ENCODE measurements at places on chromosomes 6 and 20. TPM values are rescaled to one million over a fixed set of nuclear protein-coding genes. Genes with fewer than 3 reads are reported as not detected.

NPBWR2 gene
- not detected for total RNA-seq

DNA sequence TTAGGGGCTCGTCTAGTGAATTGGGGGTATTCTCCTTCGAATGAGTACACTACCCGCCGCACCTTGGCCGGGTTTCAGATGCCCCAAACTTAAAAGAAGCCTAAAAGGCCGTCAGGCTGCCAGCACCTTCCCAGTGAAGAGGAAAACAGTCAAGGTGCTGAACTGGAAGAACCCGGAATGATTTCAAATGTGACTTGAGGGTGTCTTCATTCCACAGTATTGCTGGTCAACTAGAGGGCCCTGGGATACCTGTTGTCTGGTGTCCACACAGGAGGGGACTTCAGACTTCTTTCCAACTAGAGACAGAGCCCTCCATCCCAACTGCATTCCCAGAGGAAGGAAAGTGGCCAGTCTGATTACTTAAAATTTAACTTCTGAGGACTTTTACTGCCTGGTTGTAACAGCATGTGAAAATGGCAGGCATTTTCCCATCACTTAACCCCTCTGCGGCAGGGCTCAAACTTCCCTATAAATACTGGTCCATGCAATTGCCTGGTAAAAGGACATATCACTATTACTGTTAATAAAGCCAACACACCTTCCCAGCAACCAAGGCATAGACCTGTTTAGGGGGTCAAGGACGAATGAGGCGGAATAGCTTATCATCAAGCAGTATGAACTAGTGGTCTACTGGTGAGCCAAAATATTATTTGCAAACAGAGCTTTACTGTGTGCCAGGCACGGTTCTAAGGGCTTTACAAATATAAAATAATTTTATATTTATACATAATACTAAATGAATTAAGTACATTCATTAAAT, 651 bp upstream of the SAMHD1 start:
- no peaks in the 10 kb centered on the region for H3K36me3 ChIP-seq
- peak overlapping the region; percentile 100 for H3K4me3 ChIP-seq

DNA sequence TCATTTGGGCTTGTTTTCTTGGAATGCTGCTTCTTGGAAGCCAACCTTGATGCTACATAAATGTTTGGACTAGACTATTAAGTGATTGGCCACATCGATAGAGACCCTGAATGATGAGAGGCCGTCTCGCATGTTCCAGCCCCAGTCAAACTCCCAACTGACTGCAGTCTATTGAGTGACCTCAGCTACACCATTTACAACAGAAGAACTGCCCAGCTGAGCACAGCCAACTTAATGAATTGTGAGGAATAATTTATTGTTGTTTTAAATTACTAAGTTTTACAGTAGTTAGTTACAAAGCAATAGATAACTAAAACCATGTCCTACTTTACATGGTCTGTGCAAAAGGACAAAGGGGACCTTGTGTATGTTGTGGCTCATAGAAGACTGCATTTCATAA, 63.0 kb downstream of the PLCB4 start:
- H3K4me3 ChIP-seq: no peak overlapping the region
- no peak overlapping the region for H3K27ac ChIP-seq
- peaks cover 23% of the 10 kb centered on the region for H3K4me1 ChIP-seq
- no peaks in the 10 kb centered on the region for H3K36me3 ChIP-seq
- H3K27me3 ChIP-seq: no peaks in the 10 kb centered on the region

OR2J3 gene
- total RNA-seq: not detected

DNA sequence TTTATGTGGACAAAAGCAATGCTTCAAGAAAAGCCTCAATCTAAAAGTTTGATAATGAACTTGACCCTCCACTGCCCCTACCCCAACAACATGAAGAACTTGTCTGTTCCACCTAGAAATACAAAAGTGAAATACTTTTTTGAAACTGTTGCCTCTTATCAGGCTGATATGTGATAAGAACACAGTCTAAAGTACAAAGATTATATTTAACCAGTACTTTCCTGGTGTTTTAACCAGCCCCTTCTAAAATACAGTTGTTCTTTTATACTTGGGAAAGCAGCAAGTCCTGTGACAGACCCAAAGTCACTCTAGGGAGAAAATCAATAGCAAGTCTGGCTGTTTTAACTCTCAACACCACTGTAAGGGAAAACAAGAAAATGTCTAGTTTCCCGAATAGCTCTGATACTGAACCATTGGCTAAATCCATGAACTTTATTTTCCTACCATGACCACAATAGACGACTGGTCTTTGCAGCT, 6.6 kb downstream of the OARD1 start:
- H3K4me3 ChIP-seq: no peak overlapping the region
- DNase-seq: no peak
- H3K4me1 ChIP-seq: peaks cover 44% of the 10 kb centered on the region

SH3BGRL2 gene
- total RNA-seq: 4.4 TPM

- H3K4me3 ChIP-seq: no peak overlapping the region
- H3K36me3 ChIP-seq: no peaks in the 10 kb centered on the region
- no peaks in the 10 kb centered on the region for H3K4me1 ChIP-seq
- no peak overlapping the region for H3K27ac ChIP-seq
- H3K27me3 ChIP-seq: no peaks in the 10 kb centered on the region
These were observed 190.4 kb upstream of the ARG1 start for GRCh38 chr6:131382631-131383030.

- no peak for DNase-seq
- no peaks in the 10 kb centered on the region for H3K4me1 ChIP-seq
- H3K27ac ChIP-seq: no peak overlapping the region
- H3K36me3 ChIP-seq: peaks cover 47% of the 10 kb centered on the region
- H3K4me3 ChIP-seq: no peak overlapping the region
These were observed 48.2 kb upstream of the RPL7L1 start for GRCh38 chr6:42831237-42831636.

HCK gene
- total RNA-seq: 3.0 TPM

PRDM13 gene
- total RNA-seq: not detected

GRCh38 chr20:54606380-54606779, 131.0 kb downstream of the DOK5 start:
- H3K4me1 ChIP-seq: no peaks in the 10 kb centered on the region
- no peak overlapping the region for H3K27ac ChIP-seq
- H3K4me3 ChIP-seq: no peak overlapping the region
- peaks cover 13% of the 10 kb centered on the region for H3K36me3 ChIP-seq

ALDH8A1 gene
- total RNA-seq: 0.09 TPM

DNA sequence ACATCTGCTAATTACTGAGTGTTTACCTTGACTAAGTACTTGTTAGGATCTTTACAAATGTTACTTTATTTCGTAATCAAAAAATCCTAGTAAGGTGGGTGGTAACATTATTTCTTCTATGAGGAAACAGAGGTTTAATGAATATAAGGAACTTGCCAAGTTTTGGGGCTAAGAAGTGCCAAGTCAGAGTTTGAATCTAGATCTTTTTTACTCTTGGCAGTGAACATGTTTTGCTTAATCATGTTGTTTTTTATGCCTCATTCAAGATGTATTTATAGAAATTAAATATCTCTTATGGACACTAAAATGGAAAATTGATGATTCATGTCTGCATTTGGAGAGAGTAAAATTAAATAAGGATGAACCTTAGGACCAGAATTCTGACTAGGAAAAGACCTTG, 393.7 kb downstream of the UTRN start:
- DNase-seq: no peak
- no peak overlapping the region for H3K4me3 ChIP-seq
- no peak overlapping the region for H3K27ac ChIP-seq
- H3K27me3 ChIP-seq: no peaks in the 10 kb centered on the region
- peaks cover 12% of the 10 kb centered on the region for H3K36me3 ChIP-seq

DNA sequence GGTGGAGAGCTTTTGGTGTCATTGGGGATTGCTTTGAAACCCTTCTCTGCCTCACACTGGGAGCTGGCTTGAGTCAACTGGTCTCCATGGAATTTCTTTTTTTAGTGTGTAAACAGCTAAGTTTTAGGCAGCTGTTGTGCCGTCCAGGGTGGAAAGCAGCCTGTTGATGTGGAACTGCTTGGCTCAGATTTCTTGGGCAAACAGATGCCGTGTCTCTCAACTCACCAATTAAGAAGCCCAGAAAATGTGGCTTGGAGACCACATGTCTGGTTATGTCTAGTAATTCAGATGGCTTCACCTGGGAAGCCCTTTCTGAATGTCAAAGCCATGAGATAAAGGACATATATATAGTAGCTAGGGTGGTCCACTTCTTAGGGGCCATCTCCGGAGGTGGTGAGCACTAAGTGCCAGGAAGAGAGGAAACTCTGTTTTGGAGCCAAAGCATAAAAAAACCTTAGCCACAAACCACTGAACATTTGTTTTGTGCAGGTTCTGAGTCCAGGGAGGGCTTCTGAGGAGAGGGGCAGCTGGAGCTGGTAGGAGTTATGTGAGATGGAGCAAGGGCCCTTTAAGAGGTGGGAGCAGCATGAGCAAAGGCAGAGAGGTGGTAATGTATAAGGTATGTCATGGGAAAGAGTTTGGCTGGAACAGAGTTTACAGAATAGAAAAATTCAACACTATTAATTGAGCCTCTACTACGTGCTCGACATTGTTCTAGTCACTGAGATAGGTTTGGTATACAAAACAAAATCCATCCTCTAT, 31.2 kb downstream of the SRSF3 start:
- peak; percentile 38 for DNase-seq
- H3K4me3 ChIP-seq: no peak overlapping the region
- H3K4me1 ChIP-seq: peaks cover 64% of the 10 kb centered on the region
- H3K27ac ChIP-seq: peak overlapping the region; percentile 2

DNA sequence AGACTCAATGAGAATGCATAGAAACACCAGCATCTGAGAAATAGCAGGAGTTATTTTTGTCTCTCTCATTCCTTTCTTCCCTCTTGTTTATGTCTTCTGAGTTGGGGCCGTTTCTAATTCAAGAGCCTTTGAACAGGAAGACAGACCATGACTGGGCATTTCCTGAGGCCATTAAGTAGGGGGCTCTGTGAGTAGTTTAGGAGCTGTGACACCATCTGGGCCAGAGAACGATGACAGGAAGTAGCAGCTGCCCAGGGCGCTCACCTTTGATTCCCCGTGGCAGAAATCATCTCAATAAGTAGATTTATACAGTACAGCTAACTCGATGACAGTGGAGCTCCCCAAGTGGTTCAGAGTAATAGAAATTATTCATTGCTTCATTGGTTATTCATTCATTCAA, 298.4 kb upstream of the PLN start:
- no peaks in the 10 kb centered on the region for H3K27me3 ChIP-seq
- DNase-seq: no peak
- H3K36me3 ChIP-seq: no peaks in the 10 kb centered on the region
- H3K4me3 ChIP-seq: no peak overlapping the region
- no peaks in the 10 kb centered on the region for H3K4me1 ChIP-seq
- no peak overlapping the region for H3K27ac ChIP-seq

Data from heart right ventricle (tissue), 16 donors.